ENCODE measurements at places on chromosomes 7 and 10.

DNA sequence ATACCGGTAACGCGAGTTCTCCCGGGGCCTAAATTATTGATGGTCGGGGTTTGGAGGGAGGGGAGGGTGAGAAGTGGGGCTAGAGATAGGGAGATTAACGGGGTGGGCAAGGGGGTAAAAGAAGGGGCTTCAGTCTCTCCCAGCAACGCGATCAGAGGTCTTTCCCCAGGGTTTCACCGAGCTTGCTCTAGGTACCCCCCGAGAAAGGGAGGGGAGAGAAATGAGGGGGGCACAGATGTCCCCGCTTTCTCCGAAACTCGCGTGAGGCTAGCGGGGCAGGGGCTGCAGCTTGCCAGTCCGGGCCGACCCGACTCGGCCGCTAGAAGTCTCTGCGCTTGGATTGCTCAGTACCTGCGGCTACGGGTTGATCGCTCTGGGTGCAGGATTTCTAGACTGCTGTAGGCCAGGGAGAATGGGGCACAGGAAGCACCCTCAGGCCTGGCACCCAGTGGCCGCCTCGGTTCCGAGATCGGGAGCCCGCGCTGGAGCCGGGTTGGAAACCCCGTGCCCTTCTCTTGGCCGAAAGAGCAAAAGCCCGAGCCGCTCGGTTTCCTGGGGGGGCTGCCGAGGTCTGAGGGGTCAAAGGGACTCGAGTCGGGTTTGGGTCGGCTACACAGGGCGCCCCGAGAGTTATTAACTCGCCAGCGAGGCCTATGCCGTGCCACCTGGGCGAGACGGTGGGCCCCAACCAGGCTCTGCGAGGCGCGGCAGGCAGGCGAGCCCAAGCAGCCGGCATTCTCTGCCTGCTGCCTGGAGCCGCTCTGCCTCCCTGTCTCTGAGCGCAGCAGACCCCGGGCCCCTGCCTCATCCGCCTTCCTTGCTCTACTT, 3.1 kb downstream of the PAX2 start:
- no peak for DNase-seq

GRCh38 chr10:66941491-66941890, 15.7 kb downstream of the LRRTM3 start:
- no peak for DNase-seq

- DNase-seq: no peak
Measured at GRCh38 chr7:149565096-149565382, 67.4 kb upstream of the ZNF746 start.

- peak; percentile 89 for DNase-seq
Measured at GRCh38 chr7:19024261-19024660, 93.2 kb downstream of the TWIST1 start.

DNA sequence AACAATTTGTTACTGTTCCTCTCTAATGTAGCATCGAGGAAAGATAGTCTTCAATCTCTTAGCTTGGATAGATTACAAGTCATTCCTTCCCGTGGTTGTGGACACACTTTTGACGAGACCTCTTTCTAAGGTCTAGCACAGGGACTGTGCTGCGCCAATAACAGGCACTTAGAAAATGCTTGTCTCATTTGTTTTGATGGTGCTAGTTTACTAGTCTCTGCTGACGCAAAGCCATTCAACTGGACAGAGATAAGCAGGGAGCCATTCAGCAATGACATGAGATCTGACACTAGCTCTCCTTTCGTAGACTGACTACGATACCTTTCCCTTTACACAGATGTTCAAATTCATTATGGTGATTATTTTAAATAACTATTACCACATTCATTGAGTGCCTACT, 6.4 kb upstream of the JAZF1 start:
- DNase-seq: no peak

GRCh38 chr7:104861729-104862390, 152.1 kb upstream of the KMT2E start:
- no peak for DNase-seq

- DNase-seq: no peak
Measured at GRCh38 chr10:95350830-95351228, 60.0 kb upstream of the PDLIM1 start.

Data from fibroblast of skin of abdomen (primary cell).